ENCODE measurements at places on chromosomes 4 and X. TPM values are rescaled to one million over a fixed set of nuclear protein-coding genes. Genes with fewer than 3 reads are reported as not detected.

Gene HHIP
- 14.5 TPM for total RNA-seq

Gene TSPAN5
- total RNA-seq = 1.8 TPM

GRCh38 chr4:26692014-26692726 lies 108.3 kb downstream of the TBC1D19 start:
- H3K27me3 ChIP-seq = no peaks in the 10 kb centered on the region
- no peak overlapping the region for H3K4me3 ChIP-seq
- DNase-seq = no peak
- no peak overlapping the region for H3K27ac ChIP-seq

DNA sequence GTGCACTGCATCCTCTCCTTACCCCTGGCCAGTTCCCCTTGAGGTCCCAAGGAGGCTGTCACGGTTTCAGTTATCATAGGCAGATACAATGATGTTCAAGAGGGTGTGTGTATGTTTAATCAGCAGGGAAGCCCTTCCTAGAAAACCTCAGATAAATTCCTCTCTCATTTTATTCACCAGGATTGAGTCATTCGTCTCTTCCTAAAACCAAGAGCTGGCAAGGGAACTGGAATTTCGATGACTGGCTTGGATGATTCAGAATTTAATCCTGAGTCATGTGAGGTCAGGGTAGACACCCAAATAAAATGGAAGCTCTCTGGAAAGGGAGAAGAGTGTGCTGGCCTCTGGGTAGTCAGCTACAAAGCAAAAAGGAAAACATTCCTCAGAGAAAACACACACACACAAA lies 106.2 kb upstream of the RAPGEF2 start:
- H3K36me3 ChIP-seq = no peaks in the 10 kb centered on the region
- no peaks in the 10 kb centered on the region for H3K27me3 ChIP-seq
- no peak overlapping the region for H3K27ac ChIP-seq
- no peak for DNase-seq

Gene CENPC
- total RNA-seq = 7.9 TPM

- H3K27ac ChIP-seq = no peak overlapping the region
- H3K27me3 ChIP-seq = no peaks in the 10 kb centered on the region
- no peak overlapping the region for H3K4me3 ChIP-seq
- no peak for DNase-seq
These were observed 50.4 kb upstream of the IL13RA2 start for GRCh38 chrX:115067812-115068211.

- no peak for DNase-seq
- H3K36me3 ChIP-seq = no peaks in the 10 kb centered on the region
- H3K27me3 ChIP-seq = no peaks in the 10 kb centered on the region
- no peaks in the 10 kb centered on the region for H3K4me1 ChIP-seq
- H3K27ac ChIP-seq = no peak overlapping the region
- no peak overlapping the region for H3K4me3 ChIP-seq
These were observed 143.9 kb downstream of the BCOR start for GRCh38 chrX:39953879-39954278.

Gene UBA6
- total RNA-seq = 28.6 TPM

Gene APLN
- 2.1 TPM for total RNA-seq

DNA sequence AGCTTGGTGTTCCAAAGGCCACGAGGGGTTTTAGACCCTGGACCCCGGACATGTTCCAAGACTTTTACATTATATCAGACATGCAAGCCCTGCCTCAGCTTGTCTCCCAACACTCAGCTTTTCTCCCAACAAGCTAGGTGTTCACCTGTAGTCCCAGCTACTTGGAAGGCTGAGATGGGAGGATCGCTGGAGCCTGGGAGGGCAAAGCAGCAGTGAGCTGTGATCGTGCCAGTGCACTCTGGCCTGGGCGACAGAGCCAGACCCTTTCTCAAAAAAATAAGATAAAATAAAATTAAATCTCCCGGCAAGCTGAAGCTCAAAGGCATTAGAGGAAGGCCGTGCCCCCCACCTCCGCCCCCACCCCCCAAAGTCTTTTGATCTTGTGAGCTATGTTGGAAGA lies 13.7 kb downstream of the CTAG1A start:
- no peaks in the 10 kb centered on the region for H3K36me3 ChIP-seq
- no peaks in the 10 kb centered on the region for H3K4me1 ChIP-seq
- H3K27ac ChIP-seq = no peak overlapping the region

Gene CLGN
- 40.8 TPM for total RNA-seq

DNA sequence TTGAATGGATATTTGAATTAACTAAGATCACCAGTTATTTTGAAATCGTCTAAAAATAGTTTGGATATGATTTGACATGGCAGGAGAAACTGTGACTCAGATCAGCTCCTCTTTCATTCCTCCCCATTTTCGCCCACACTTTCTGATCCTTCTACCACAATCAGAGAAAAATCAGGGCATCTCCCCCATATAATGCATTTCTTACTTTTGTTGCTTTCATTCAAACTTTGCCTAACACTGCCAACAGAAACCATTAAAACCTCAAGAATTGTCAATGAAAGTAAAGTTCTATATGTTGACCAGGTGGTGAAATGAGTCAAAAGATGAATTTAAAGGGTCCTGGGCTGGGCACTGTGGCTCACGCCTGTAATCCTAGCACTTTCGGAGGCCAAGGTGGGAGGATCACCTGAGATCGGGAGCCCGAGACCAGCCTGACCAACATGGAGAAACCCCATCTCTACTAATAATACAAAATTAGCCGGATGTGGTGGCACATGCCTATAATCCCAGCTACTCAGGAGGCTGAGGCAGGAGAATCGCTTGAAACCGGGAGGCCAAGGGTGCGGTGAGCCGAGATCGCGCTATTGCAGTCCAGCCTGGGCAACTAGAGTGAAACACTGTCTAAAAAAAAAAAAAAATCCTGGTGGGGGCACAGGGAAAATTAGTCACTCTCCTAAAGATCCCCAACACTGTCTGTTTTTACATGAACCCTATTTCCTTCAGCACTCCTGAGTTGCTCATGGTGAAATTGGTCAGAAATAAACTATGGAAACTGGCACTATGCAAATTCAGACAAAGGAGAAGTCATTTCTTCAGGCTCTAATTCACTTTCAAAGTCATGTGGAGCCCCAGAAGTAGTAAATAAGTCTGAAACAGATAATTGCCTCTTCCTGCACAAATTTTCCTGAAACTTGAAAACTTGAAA lies 122.8 kb upstream of the NOCT start:
- DNase-seq = no peak
- H3K4me1 ChIP-seq = no peaks in the 10 kb centered on the region
- H3K27me3 ChIP-seq = no peaks in the 10 kb centered on the region
- H3K36me3 ChIP-seq = no peaks in the 10 kb centered on the region
- no peak overlapping the region for H3K27ac ChIP-seq
- H3K4me3 ChIP-seq = no peak overlapping the region

Gene DCLK2
- total RNA-seq = 12.1 TPM

Gene UGT2A2
- total RNA-seq = not detected

Gene MPC1L
- not detected for total RNA-seq

DNA sequence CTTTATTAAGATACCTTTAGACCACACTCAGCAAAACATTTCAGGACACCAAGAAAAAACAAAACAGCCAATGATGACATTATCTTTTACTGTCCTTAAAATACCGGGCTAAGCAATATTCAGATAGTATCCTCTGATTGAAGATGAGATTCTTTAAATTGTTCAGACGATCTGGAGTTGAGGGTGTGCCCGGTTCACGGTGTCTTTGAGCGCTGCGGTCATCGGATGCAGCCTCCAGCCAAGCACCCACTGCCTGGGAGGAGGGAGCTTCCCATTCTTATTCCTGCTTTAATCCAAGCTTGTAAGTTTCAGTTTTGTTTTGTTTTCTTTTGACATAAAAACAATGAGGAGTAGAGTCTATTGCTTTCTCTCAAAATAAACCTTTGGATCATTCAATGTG lies 14.1 kb downstream of the FAM149A start:
- H3K4me3 ChIP-seq = no peak overlapping the region
- no peak for DNase-seq
- no peaks in the 10 kb centered on the region for H3K4me1 ChIP-seq
- H3K27ac ChIP-seq = no peak overlapping the region
- no peaks in the 10 kb centered on the region for H3K36me3 ChIP-seq

- H3K27ac ChIP-seq = no peak overlapping the region
- no peaks in the 10 kb centered on the region for H3K4me1 ChIP-seq
- no peaks in the 10 kb centered on the region for H3K27me3 ChIP-seq
- no peak for DNase-seq
These were observed 19.1 kb downstream of the MTNR1A start for GRCh38 chr4:186536285-186536684.

Gene PWWP3B
- total RNA-seq = 7.7 TPM

Gene CYSLTR1
- total RNA-seq = 1.1 TPM

Gene CORIN
- total RNA-seq = 42.3 TPM

- DNase-seq = no peak
- peaks cover 6% of the 10 kb centered on the region for H3K4me1 ChIP-seq
- no peaks in the 10 kb centered on the region for H3K36me3 ChIP-seq
- no peak overlapping the region for H3K4me3 ChIP-seq
- no peaks in the 10 kb centered on the region for H3K27me3 ChIP-seq
These were observed 10.9 kb upstream of the EXOSC9 start for GRCh38 chr4:121789960-121790829.

Gene CSN1S1
- not detected for total RNA-seq

Gene MAGEA2B
- not detected for total RNA-seq

- no peak overlapping the region for H3K27ac ChIP-seq
- H3K36me3 ChIP-seq = no peaks in the 10 kb centered on the region
- no peak for DNase-seq
- H3K4me1 ChIP-seq = no peaks in the 10 kb centered on the region
- H3K27me3 ChIP-seq = no peaks in the 10 kb centered on the region
These were observed 79.1 kb downstream of the MID1IP1 start for GRCh38 chrX:38880296-38880854.

DNA sequence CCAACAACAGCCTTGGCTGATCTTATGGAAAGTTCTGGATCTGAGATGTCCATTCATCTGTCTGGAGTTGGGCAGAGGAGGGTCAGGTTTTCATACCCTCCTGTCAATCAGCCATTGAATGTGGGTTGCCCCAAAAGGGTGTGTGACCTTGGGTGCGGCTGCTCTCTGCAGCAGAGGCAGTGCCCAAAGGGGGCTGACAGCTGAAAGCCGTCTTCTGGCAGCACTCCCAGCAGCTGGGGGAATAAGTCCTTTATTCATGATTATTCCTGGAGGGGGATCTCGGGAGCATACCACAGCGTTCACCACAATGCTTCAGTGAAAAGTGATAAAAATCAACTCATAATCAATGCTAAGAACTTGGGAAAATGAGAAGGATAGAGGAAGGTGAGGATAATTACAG lies 54.7 kb downstream of the OTC start:
- DNase-seq = no peak
- no peaks in the 10 kb centered on the region for H3K36me3 ChIP-seq
- H3K27me3 ChIP-seq = no peaks in the 10 kb centered on the region

- H3K4me3 ChIP-seq = no peak overlapping the region
- H3K36me3 ChIP-seq = no peaks in the 10 kb centered on the region
- DNase-seq = peak; percentile 36
- H3K4me1 ChIP-seq = peaks cover 18% of the 10 kb centered on the region
- no peaks in the 10 kb centered on the region for H3K27me3 ChIP-seq
- no peak overlapping the region for H3K27ac ChIP-seq
These were observed 2.8 kb downstream of the APLN start for GRCh38 chrX:129651756-129652564.

Gene PF4V1
- not detected for total RNA-seq

- H3K4me1 ChIP-seq = no peaks in the 10 kb centered on the region
- H3K4me3 ChIP-seq = no peak overlapping the region
- H3K27ac ChIP-seq = no peak overlapping the region
- no peaks in the 10 kb centered on the region for H3K27me3 ChIP-seq
These were observed 8.7 kb downstream of the FTHL17 start for GRCh38 chrX:31063114-31063513.

- DNase-seq = no peak
- H3K4me1 ChIP-seq = peaks cover 99% of the 10 kb centered on the region
- H3K36me3 ChIP-seq = no peaks in the 10 kb centered on the region
- no peak overlapping the region for H3K4me3 ChIP-seq
- H3K27me3 ChIP-seq = no peaks in the 10 kb centered on the region
These were observed 18.9 kb downstream of the ADD1 start for GRCh38 chr4:2862528-2862927.

GRCh38 chr4:81635739-81636138 lies 164.0 kb upstream of the RASGEF1B start:
- H3K4me3 ChIP-seq = no peak overlapping the region
- DNase-seq = no peak
- H3K27me3 ChIP-seq = no peaks in the 10 kb centered on the region
- H3K27ac ChIP-seq = no peak overlapping the region

DNA sequence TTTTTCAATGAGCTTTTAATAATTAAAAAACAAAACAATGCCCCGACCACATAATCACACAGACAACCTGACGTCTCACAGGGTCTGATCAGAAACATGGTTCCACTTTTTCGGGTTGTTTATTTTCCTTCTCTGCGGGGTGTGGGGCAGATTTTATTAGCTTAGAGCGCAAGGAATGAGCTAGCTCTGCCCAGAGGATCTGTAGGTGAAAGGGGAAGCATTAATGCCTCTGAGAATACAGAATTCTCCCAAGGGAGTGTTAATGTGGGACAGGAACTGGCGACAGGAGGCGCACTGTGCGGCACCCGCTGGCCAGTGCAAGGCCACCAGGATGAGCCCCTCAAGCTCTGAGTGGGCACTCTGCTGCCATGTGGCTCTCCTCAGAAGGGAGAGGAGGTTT lies 181.5 kb downstream of the TSPAN5 start:
- H3K36me3 ChIP-seq = no peaks in the 10 kb centered on the region
- no peak for DNase-seq
- H3K4me3 ChIP-seq = no peak overlapping the region
- H3K27me3 ChIP-seq = no peaks in the 10 kb centered on the region
- no peaks in the 10 kb centered on the region for H3K4me1 ChIP-seq

Gene MGAT4D
- total RNA-seq = not detected

Gene FGD1
- 6.6 TPM for total RNA-seq

GRCh38 chrX:112769034-112769433 lies 71.6 kb downstream of the AMOT start:
- H3K36me3 ChIP-seq = no peaks in the 10 kb centered on the region
- H3K4me1 ChIP-seq = no peaks in the 10 kb centered on the region
- H3K27ac ChIP-seq = no peak overlapping the region
- no peaks in the 10 kb centered on the region for H3K27me3 ChIP-seq
- no peak overlapping the region for H3K4me3 ChIP-seq

GRCh38 chrX:119759248-119759766 lies 919 bp downstream of the SOWAHD start:
- H3K4me3 ChIP-seq = peak overlapping the region; percentile 28
- no peaks in the 10 kb centered on the region for H3K36me3 ChIP-seq
- peaks cover 4% of the 10 kb centered on the region for H3K27me3 ChIP-seq

GRCh38 chr4:165802452-165802851 lies 70.6 kb upstream of the TLL1 start:
- no peaks in the 10 kb centered on the region for H3K36me3 ChIP-seq
- no peaks in the 10 kb centered on the region for H3K27me3 ChIP-seq
- no peak overlapping the region for H3K4me3 ChIP-seq

- no peaks in the 10 kb centered on the region for H3K4me1 ChIP-seq
- H3K27me3 ChIP-seq = no peaks in the 10 kb centered on the region
- DNase-seq = no peak
- no peak overlapping the region for H3K27ac ChIP-seq
- H3K4me3 ChIP-seq = no peak overlapping the region
These were observed 24.3 kb downstream of the GRSF1 start for GRCh38 chr4:70815370-70815769.
